Ureter (tissue), 1 donor: ENCODE measurements at places on chromosomes 6 and 20. TPM values are rescaled to one million over a fixed set of nuclear protein-coding genes. Genes with fewer than 3 reads are reported as not detected.

The SLC35B3 gene
- total RNA-seq, result 20.8 TPM

DNA sequence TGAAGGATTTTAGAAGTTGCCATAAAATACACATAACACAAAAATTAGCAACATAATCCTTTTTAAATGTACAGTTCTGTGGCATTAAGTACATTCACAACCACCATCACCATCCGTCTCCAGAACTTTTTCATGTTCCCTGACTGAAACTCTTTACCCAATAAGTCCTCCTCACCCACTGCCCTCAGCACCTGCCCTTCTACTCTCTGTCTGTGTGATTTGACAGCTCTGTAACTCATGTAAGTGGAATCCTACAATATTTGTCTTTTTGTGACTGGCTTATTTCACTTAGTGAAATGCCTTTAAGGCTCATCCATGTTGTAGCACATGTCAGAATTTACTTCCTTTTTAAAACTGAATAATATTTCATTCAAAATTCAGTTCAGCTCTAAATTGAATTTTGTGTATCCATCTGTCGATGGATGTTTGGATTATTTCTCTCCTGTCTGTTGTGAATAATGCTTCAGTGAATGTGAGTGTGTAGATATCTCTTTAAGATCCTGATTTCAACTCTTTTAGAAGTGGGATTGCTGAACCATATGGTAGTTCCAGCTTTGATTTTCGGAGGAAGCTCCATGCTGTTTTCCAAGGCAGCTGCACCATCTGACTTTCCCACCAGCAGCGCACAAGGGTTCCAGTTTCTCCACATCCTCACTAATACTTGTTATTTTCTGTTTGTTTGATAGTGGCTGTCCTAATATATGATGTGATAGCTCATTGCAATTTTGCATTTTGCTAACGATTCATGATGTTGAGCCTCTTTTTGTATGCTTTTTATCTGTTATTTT, 4.2 kb downstream of the ENTPD6 start:
- no peak for DNase-seq

DNA sequence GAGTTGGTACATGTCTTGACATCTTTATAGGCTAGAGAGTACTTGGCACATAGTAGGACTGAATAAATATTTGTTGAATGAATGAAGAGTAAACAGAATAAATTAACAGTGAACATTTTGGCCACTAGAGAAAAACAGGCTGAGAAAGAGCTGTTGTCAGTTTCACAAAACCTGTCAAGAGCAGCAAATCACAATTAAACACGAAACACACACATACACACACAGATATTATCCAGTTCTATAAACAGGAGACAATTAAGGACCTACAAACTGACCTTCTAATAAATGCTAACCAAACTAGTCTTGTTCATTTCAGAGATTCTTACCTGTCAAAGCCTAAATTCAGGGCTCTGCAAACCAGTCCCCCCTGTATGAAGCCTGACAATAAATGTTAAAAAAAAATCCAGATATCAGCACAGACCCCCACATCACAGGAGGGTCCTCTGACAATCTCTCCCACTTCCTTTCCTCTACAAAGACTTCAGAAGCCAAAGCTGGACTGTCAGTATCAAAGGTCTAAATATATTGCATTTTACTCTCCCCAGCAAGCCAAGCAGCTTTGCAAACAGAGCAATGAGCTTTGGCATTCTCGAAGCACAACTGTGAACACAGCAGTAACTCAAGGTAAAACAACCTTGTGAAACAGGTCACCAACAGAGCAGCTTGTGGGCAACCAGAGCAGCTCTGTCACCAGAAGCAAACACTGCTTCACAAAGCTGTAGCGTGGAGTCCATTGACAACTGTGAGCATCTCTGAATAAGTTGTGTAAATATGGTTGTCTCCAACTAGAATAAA, 229.9 kb downstream of the TBXT start:
- DNase-seq, result no peak

DNA sequence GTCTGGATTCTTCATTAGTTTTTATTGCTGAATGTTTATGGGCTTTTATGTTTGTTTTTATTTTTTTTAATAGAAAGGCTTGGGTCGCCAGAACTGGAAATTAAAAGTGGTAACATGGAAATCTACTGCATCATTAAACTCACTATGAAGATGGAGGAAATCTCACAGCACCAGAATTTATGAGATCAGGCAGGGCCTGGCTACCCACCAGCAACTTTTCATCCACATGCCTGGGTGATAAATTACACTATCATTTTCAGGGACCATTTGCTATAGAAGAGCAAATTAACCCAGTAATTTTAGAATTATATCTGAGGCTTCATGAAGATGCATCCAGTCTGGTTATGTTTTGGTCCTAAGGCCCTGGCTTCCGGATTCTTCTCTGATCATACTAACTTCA, 57.8 kb upstream of the PLCB4 start:
- no peak for DNase-seq

GRCh38 chr6:40138273-40138720, 204.0 kb upstream of the MOCS1 start:
- DNase-seq, result peak; percentile 66

- no peak for DNase-seq
Observed at GRCh38 chr6:3271756-3272155, 13.0 kb downstream of the PSMG4 start.
